ENCODE measurements at places on chromosomes 2 and 18.

- DNase-seq, result no peak
These were observed 2.2 kb downstream of the KIAA1328 start for GRCh38 chr18:36831139-36831538.

DNA sequence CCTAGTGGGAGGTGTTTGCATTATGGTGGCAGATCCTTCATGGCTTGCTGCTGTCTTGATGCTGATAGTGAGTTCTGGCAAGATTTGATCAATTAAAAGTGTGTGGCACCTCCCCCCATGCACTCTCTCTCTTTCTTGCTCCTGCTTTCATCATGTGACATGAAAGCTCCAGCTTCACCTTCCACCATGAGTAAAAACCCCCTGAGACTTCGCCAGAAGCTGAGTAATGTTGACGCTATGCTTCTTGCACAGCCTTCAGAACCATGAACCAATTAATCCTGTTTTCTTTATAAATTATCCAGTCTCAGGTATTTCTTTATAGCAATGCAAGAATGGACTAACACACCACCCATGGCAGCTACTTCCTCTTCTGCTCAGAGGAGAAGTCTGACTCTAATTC lies 2181.4 kb upstream of the PIK3C3 start:
- no peak for DNase-seq

DNA sequence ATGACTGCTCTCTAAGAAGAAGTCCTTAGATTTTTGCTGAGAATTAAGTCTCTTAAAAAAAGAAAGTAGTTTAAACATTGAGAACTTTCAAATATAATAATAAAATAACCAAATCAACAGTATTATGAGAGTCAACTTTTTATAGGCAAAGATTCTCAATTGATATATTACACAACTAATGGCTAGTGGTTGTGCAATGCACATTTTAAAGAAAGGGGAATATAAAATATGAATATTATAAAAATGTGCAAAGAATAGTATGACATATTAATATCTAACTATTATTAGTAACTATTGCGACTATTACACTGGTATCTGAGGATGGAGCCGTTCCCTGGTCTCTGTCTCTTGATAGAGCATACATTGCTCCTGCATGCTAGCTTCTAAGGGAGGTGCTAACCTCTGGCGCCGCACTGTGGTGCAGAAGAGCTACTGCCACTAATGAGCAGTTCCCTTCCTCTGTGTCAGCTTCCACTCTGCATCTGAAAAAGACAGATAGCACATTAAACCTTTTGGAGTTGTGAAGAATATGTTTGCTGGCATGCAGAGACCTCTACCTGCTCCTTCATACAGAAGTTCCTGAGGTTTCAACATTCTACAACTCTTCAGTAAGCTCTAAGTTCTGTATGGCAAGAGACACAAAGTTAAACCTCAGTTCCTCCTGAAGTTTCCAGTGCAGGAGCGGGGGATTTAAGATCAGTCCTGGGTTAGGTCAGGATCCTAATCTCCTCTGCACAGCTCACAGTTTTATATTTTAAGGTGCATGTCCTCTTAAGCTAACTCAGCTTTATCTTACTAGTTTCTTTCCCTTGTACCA lies 3.5 kb upstream of the SLC9A2 start:
- peak; percentile 51 for DNase-seq

GRCh38 chr2:119333360-119333759 lies 33.3 kb downstream of the C2orf76 start:
- DNase-seq, result no peak

- DNase-seq, result no peak
These were observed 23.0 kb upstream of the SMAD2 start for GRCh38 chr18:47953471-47953931.

DNA sequence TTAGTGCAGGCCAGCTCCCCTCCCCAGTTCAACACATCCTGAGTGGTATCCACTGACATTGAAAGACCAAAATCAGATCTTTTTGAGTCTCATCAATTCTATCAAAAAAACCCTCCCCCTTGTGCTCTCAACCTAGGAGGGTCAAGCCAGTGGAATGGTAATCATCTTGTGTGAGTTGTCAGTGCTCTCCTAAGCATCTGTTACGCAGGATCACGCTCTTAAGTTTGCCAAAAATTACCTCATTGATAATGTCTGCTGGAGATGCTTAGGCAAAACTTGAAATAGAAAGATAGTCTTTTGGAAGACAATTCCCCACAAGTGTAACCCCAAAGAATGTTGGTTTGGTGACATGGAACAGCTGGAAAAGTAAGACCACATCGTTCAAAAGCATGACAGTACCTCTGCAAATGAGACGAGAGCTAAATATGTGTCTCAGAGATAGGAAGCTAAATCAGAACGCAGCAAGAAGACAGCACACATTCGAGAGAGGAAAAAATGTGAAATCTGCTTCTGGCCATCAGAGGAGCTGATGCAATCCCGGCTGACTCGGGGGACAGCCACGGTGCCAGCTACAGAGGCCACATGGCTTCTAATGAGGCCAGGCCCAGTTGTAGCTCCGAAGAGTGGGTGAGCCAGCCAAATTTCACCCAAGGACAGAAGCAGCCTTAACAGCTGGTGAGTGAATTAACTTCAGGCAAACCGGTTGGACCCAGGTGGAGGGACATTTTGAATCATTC lies 753.9 kb downstream of the RNF144A start:
- no peak for DNase-seq

GRCh38 chr2:98649135-98649991 lies 41.0 kb downstream of the UNC50 start:
- DNase-seq, result peak; percentile 68

DNA sequence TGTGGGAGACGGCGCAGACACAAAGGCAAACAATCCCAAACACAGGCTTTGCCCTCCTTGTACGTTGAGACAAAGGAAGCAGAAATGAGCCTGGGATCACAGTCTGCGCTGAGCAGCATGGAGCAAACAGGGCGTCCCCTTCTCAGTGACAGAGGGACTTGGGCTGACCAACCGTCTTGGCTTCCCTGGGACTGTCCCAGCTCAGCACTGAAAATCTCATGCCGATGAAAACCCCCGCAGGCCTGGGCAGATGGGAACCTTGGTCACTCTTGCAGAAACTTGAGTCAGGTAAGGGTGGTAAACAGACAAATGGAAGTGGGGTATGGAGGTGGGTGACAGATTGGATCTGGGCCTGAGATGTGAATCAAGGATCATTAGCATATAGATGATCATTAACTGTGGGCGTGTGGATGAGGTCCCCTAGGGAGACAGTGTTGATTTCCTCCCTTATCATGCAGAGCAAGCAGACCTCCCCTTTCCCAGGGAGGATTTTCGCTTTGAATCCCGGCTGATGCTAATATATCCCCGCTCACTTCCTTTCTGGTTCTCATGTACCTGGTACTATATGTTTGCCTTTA lies 19.1 kb upstream of the SH3BP4 start:
- DNase-seq, result no peak

DNA sequence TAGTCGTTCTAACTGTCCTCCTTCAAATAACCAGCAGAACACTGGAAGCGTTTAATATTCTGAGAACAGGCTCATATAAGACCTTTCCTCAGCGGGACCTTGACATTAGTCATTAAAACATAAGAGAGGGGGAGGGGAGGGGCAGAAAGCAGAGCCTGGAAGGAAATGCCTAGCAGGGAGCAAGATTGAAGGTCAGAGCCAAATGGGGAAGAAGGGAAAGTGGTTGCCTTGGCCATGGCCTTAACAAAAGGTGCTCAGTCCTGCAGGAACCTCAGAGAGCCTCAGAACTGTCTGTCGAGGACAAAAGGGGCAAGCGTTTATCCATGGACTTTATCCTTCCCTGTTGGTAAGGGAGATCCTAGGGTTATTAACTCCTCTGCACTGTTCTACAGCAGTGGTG lies 856 bp upstream of the PLA2R1 start:
- no peak for DNase-seq

DNA sequence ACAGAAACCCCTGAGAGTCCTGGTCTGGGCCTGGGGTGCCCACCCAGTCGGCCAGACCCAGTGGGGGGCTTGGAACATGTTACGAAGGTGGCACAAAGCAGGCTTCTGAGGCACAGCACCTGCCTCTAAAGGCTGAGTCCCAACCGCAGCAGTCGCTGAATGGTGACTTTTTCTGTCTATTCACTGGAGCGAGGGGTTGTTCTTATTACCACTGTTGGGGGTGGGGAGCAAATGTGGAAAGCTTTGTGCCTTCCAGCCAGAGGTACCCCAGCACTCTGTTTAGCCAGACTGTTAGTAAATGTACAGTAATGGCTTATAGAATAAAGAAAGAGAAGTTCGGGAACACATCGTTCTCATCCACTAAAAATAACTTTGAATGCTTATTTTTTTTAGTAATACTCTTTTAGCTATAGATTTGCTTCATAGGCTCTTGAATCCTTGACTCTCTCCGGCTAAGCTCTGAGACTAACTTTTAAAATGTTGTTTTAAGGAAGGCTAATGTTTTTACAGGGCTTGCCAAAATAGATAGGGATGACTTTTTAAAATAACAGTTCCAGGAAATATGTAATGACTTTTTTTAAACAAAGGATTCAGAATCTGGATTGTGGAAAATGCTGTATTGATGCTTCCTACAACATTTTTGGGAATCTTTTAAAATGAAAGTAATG lies 23.4 kb upstream of the PTPN2 start:
- no peak for DNase-seq

GRCh38 chr2:83990636-83991035 lies 468.4 kb downstream of the SUCLG1 start:
- no peak for DNase-seq

DNA sequence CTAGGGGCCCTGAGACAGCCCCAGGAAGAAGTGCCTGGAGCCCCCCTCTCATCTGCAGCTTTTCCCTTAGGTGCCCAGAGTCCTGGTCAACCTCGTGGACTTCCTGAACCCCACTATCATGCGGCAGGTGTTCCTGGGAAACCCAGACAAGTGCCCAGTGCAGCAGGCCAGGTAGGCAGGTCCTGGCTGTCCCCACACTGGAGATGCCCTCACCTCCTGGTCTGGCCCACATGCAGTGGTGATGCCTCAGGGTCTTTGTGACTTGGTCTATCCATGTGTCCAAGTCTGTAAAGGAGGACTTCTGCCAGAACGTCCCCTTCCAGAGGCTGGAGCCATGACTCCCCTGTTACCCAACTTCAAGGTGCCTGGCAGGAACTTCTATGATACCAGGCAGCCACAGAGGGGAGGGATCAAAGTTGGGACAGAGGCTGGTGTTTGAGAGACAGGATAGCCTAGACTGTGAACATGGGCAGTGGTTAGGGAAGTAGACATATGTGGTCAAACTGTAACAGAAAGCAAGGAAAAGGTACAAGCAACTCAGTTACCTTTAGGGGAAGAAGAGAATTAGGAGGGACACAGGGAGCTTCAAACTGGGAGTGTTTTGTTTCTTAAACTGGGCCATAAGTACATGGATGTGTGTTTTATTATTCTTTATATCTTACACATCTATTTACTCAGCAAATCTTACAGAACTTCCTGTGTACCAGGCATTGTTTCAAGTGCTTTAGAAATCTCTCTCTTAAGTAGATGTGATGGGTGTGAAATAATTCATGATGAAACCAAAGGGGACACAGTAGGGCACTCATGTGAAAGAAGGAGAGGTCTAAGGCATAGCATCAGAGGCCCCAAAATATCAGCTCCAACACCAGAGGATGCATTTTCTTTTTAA lies 107.1 kb downstream of the PLB1 start:
- DNase-seq, result no peak

DNA sequence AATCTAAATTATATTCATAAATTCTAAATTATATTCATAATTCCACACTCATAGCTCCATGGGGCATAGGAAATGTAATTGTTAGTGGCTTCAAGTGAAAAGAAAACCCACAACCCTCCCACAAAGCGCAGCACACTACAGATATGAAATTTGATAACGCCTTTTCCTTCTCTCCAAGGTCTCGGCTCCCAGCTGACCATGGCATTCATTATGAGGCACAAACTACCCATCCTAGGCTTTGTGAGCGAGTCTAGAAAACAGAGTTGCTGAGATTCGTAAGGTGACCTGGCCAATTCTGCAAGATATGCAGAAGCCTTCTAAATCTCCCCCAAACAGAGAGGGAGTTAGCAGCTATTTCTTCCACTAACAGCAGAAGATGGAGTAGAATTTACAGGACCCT lies 5.4 kb downstream of the NPPC start:
- no peak for DNase-seq

DNA sequence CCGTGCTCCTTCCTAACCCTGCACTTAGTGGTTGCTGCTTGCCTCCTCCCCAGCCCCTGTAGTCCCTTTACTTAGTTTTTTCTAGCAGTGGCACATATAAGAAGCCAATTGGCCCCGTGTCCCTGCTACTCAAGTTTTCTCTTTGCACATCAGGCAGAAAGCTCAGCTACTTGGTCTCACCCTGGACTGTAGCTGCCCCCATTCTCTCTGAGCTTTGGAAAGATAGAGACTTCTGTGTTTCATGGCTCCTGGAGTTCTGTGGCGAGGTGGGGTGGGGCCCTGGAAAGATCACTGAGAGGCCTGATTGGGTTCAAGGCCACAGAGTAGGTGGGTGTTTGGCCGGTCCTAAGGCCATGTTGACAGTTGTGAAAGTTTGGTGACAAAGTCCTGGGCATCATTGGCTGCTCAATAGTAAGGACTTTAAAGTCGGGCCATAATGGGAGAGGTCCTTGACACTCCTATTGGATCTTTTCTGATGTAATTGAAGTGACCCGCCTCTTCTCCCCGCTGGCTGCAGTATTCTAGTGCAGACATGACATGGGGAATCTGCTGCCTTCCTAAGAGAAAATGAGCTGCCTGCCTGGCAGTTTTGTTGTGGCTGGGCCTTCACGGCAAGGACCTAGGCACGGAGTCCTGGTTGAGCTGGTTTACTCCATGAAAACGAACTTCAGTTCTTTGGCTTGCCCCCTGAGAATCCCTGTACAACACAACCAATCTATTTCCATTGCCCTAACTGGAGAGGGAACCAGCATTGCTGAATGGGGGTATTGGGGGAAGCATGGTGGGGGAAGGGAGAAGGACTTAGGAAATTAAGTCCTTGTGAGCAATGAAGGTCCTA lies 26.2 kb upstream of the CYP27A1 start:
- no peak for DNase-seq

- no peak for DNase-seq
These were observed 203.7 kb upstream of the DLGAP1 start for GRCh38 chr18:4658804-4659203.

GRCh38 chr2:68385220-68385906 lies 20.3 kb downstream of the PLEK start:
- DNase-seq, result no peak

DNA sequence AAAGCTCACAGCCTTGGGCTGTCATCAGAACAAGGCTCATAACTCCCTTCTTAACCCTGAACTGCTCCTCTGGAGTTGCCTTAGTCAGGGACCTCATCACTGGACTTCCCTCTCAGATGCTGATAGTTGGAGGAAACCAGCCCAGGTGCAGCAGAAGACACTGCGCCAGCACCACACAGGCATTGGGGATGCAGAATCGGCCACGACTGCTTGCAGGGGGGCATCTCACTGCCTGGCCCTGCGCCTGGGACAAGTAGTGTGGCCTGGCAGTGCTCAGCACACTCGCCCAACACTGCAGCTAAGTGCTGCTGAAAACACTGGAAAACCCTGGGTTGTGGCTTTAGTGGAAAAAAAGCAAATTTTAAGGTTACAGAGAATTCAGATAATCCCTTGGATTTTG lies 68.7 kb downstream of the NCK2 start:
- no peak for DNase-seq

DNA sequence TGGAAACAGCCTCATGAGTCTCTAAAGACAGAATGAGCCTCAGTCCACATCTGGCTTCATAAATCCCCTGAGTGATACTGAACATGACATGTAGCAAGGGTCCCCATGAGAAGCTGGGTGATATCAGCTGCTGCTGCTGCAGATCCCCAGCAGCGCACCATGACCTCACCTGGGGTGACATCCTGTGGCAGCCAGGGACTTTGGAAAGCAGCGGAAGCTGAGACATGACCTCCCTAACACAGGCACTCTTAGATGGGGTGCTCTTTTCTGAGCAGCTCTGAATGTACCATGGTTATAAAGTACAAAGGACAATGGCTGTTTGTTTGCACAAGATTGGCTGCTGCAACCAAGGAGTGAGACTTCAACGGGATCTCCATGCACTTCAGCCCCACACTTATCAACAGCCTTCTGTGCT lies 74.7 kb upstream of the TMEM200C start:
- DNase-seq, result no peak
